ENCODE measurements at places on chromosomes 6 and 20.

DNA sequence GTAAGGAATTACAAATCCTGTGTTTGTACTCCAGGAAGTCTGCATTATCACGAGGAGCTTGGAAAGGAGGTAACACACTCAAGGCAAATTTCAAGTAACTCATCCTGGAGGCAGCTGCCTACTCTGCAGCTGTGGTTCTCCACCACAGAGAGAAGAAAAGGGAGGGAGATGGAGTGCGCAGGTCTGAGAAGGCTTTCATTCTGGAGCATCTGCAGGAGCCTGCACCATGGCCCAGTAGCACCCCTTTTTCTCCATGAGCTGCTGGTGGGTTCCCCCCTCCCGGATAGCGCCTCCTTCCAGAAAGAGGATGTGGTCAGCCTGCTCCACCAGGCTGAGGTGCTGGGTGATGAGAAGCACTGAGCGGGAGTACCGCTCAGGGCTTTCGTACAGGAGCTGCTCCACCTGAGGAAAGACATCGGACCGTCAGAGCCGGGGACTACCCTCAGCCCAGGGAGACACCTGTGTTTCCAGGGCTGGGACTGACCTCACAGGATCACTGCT lies 1.6 kb upstream of the PSMB8 start:
- no peak for DNase-seq

GRCh38 chr6:132100388-132100990 lies 149.3 kb upstream of the CCN2 start:
- no peak for DNase-seq

DNA sequence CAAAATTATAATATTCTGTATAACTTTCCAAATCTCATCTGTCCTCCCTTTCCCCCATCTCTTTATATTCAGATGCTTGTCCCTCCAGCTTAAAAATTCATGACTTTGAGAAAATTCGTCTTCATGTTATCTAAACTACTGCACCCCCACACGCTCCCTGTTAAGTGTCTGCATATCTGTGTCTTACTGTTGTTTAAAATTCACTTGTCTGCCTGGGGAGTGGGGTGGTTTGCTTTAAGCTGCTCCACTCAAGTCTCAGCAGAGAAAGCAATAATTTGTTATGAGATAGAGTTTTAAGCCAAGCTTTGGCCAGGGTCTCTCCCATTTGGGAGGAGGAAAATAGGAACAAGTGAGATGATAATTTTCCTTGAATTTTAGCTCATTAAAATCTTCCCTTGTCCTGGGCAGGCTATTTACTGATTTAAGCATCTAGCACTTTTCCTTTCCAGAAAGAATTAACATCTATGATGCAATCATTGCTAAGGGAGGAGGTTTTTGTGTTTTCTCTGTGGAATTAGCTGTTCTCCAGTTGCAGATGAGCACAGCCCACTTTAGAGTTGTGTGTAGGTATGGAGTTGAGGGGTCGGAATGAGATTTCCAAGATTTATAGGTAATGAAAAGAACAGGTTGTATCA lies 36.8 kb downstream of the MTHFD1L start:
- DNase-seq, result no peak

DNA sequence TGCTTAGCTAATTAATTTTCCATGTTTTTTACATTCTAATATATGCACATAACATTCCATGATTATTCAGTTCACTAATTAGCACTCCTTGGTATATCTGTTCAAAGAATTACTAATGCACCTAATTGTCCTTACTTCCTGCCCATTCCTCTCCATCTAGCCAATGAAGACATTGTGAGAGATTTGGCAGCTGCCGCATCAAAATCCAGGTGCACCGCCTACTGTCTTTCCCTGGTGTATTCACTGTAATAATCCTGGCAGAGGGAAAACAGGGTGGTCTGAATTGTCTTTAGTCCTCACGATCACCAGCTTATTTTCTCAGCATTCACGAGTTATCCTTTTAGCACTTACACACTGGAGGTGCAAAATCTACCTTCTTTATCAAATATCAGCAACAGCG lies 61.0 kb upstream of the SCGN start:
- no peak for DNase-seq

DNA sequence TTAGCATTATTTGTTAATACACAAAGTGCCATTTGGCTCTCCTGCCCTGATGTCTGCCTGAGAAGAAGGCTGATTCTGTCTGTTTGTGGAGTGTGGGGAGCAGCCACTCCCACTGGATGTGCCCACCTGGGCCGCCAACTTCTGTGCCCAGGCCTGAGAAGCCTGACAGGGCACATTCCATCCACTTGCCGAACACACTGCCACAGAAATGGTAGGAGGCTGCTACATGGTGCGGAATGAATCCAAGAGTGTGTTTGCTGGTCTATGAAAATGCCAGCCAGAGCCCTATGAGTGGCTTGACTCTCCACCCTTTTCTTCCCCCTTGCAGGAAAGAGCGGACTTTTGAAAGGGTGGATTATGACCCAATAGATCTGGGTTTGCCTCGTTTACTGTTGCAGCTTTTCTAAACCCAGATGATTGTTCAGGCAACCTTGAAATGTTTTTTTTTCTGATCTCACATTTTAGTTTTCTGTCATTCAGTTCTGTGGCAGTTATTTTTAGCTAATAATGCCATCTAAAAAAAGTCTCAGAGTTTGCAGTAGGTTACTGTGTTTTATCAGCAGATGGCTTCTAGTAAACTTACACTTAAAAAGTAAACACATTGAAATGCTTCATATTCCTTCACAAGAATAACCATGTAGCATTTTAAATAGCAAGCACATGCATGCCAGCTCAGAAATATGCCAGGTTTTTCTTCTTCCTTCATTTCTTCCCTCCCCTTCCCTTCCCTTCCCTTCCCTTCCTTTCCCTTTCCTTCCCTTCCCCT lies 196.5 kb downstream of the SLC35F1 start:
- no peak for DNase-seq

DNA sequence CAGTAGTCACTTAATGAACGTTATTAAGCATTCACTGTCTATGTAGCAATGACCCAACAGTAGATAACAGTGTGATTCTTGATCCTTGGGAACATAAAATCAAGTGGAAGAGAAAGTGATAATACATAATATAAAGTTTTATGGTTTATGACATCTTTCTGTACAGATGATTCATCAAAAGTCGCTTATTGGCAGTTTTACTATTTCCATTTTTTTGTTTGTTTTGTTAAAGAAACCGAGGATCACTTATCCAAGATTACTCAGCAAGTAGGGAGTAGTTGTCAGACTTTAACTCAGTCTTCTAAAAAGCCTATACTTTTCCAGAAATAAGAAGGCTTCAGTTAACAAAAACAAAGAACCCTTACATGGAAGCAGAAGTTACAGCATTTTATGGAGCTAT lies 260.8 kb downstream of the ZFAND3 start:
- no peak for DNase-seq

DNA sequence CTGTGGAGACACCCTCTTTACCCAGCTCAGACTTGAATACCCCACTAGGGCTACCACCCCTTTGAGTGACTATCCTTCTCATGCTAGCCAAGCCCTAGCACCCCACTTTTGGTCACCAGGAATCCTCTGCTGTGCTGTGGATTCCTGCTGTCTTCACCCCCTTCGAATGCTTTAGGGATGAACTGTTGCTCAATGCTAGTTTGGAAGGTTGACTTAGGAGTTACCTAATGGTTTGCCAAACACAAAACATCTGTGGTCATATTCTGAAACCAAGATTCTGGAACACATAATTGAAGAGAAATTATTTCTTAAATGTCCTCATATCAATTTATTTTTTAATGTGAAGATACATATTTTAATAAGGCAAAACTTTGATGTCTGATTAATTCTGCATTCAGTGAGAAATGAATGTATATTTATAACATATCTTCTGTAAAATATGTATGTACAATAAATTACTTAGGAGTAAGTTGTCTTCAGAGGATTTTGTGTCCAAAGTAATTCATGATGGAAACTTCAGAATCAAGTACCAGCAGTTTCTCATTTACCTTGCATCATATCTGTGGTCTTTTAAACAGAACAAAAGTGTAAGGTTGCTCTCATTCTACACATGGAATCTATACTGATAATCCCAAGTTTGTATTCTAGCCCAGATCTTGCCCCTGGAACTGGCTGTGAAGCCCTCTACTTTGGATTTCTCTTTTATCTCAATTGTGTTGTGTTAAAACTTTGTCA lies 46.9 kb downstream of the TMEM200A start:
- no peak for DNase-seq

GRCh38 chr20:37669062-37669772 lies 24.6 kb upstream of the CTNNBL1 start:
- DNase-seq, result no peak

- DNase-seq, result peak; percentile 77
Observed at GRCh38 chr20:63698739-63699465, 2.5 kb downstream of the TNFRSF6B start.

DNA sequence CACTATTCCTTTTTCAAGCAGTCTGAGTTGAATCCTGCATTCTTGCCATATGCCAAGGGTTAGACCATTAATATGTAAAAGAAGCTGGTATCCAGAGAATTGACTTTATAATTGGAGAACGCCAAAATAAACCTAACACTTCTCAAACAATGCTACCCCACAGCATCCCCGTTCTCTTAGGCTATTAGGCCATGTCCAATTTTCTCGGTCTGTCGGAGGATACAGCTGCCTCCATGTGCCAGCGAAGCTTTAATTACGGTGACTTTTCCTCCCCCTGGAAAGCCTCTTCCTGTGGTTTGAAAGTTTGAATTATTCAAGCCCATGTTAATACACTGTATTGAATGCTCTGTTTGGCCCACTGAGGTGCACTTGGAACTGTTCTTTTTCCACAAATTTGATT lies 60.5 kb downstream of the HS3ST5 start:
- DNase-seq, result no peak

DNA sequence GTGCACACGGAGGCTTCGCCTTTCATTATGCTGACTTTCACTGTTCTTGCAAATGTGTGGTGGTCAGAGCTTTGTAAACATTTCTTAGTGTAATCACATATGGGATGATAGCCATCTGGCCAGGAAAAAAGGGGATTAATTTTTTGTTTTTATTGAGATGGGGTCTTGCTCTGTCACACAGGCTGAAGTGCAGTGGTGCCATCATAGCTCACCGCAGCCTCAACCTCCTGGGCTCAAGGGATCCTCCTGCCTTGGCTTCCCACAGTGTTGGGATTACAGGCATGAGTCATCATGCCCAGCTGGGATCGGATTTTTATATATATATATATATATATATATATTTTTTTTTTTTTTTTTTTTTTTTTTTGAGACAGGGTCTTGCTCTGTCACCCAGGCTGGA lies 11.0 kb upstream of the TIAM2 start:
- DNase-seq, result no peak

- no peak for DNase-seq
Observed at GRCh38 chr6:149132336-149132735, 185.2 kb upstream of the TAB2 start.

DNA sequence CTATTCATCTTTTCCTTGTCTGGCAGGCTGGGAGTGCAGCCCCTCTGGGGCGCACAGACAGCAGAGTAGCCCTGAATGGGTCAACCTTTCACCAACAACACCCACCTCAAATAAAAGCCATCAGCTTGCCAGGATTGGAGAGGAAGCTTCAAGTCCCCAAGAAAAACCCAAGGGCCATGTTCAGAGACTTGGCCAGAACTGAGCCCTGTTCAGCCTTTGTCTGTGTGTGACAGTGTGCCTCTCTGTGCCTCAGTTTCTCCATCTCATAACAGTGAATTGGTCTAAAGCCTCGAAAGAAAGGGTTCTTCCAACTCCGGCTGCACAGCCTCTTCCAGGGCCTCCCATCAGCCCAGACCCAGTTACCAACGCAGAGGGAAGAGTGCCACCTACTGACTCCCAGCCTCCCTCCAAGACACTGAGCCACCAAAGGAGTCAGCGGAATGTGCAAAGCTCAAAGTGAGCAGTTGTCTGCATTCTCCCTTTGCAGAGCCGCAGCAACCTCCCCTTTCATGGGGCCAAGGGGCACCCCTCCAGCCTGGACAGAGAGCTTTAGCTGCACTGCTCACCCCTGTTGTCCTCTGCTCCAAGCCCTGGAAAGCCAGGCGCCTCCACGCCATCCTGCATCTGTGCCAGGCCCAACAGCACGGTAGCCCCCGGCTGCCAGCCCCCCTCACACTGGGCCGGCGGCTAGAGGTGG lies 82.7 kb upstream of the TOP1 start:
- no peak for DNase-seq

DNA sequence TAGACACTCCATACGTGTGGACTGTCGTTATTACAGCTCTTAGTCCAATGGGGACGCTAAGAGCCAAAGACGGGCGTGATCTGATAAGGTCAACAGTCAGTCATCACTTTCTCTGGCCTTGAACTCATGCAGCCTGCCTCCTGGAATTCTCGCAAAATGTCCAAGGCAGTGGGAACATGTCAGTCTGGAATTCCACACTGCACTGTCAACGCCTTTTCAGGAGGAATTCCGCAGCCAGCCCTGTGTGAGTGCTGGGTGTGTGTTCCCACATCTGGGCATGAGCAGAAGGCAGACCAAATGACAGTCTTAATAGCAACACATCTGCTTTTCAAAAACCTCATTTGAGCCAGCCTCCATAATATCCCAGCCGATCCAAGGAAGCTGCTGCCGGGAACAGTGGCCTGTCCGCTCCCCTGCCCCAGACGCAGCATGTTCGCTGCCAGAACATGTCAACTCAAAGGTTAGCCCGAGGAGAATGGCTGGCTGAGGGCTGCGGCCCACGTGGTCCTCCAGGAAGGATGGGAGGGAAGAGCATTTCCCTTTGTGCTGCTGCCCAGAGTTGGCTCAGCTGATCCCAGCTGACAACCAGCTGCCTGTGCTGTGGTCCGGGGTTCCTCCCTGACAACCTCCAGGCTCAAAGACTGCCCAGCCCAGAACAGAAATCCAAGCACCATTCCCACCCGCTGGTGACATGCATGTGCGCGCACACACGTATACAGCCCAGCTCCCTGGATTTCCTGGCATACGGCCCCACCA lies 103.1 kb downstream of the SULF2 start:
- peak; percentile 60 for DNase-seq

DNA sequence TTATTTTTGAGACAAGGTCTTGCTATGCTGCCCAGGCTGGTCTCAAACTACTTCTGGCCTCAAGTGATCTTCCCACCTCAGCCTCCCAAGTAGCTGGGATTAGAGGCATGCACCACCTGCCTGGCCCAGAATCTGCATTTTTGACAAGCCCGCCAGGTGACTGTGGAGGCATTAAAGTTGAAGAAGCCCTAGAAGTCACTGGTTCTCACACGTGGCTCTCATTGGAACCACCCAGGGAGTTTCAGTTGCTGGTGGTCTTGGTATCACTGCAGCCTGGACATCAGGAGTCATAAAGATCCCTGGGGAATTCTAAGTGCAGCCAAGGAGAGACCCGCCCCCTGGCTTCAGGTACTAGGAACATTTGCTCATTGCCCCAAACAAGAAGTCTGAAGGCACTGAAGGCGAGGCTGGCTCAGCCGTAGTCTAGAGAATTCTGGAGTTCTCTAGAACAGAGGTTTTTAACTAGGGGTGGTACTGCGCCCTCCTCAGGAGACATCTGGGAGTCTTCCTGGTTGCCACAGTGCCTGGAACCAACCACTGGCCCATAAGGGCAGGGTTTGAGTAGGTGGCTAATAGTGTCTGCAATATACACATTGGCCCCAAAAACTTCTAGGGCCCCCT lies 182.8 kb downstream of the ZMYND8 start:
- no peak for DNase-seq

DNA sequence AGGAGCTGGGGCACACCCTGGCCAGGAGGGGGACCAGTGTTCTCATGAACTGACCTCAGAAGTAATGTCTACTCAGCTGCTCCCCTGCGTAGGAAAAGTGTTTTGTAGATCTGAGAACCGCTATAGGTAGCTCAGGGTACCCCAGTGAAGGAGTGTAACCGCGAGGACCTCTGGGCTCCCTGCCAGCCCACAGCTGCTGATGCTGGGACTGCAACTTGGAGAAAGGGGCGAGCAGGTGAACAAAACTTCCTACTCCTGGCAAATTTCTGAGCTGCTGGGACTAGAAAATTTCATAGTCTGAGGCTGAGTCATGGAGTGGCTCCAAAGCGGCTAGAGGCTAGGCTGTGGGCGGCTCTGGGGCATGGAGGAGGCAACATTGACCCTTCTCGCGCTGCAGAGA lies 51.9 kb downstream of the PYGB start:
- DNase-seq, result no peak
